ENCODE measurements at places on chromosomes 11 and 22. TPM values are rescaled to one million over a fixed set of nuclear protein-coding genes. Genes with fewer than 3 reads are reported as not detected.

GRCh38 chr11:74208507-74208906 is 37.4 kb downstream of the PPME1 start:
- H3K36me3 ChIP-seq: peaks cover 8% of the 10 kb centered on the region
- H3K27ac ChIP-seq: no peak overlapping the region
- no peak for DNase-seq

- peaks cover 32% of the 10 kb centered on the region for H3K4me1 ChIP-seq
- DNase-seq: no peak
- peaks cover 5% of the 10 kb centered on the region for H3K27me3 ChIP-seq
- H3K4me3 ChIP-seq: no peak overlapping the region
Measured at GRCh38 chr11:93525601-93526345, 17.4 kb downstream of the SMCO4 start.

OR52A1 gene
- total RNA-seq: not detected

GRCh38 chr11:61090982-61091372 is 11.3 kb upstream of the CD5 start:
- no peak overlapping the region for H3K27ac ChIP-seq
- no peak for DNase-seq
- H3K27me3 ChIP-seq: peaks cover 2% of the 10 kb centered on the region
- peaks cover 5% of the 10 kb centered on the region for H3K4me1 ChIP-seq

- no peak overlapping the region for H3K4me3 ChIP-seq
- H3K36me3 ChIP-seq: no peaks in the 10 kb centered on the region
- peaks cover 2% of the 10 kb centered on the region for H3K27me3 ChIP-seq
- peak overlapping the region; percentile 55 for H3K27ac ChIP-seq
Measured at GRCh38 chr22:32469799-32470212, 4.8 kb upstream of the FBXO7 start.

LTO1 gene
- 38.1 TPM for total RNA-seq

DNA sequence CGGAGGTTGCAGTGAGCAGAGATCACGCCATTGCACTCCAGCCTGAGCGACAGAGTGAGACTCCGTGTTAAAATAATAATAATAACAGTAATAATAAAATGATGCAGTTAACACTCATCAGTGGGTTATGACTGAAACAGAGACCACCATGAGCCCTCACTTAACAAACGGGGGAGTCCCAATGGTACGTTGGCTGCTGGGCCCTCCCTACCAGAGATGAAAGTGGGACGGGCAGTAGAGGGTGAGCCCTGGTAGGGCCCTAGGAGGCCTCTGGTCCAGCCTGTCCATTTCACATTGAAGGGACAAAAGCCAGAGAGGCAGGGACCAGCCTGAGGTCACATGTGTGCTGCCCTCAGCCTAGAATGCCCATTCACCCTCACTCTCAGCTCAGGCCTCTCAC is 13.7 kb upstream of the KIAA0930 start:
- H3K36me3 ChIP-seq: peaks cover 5% of the 10 kb centered on the region
- no peak overlapping the region for H3K4me3 ChIP-seq

DNA sequence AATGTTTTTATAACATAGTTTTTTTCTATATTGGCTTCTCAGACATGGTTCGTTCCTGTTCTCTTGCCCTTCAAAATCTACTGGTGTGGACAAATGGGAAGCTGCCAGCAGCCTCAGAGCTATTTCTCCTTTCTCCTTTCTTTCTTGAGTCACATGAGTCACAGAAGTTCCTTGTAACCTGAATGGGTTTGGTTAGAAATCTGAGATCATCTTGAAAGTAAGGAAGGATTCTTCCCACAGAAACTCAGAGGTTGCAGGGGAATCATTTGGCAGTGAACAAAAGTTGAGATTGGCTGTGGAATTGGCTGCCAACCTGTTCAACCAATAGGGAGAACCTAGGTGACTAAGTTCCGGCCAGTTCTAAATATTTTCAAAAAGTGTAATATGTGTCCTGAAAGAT is 12.5 kb downstream of the PLET1 start:
- no peak for DNase-seq
- H3K27me3 ChIP-seq: no peaks in the 10 kb centered on the region
- no peaks in the 10 kb centered on the region for H3K4me1 ChIP-seq
- H3K27ac ChIP-seq: no peak overlapping the region

GRCh38 chr22:40178417-40179409 is 988 bp downstream of the TNRC6B start:
- peaks cover 2% of the 10 kb centered on the region for H3K27me3 ChIP-seq
- peak overlapping the region; percentile 99 for H3K27ac ChIP-seq
- H3K4me1 ChIP-seq: peaks cover 29% of the 10 kb centered on the region
- peak; percentile 36 for DNase-seq
- H3K4me3 ChIP-seq: peak overlapping the region; percentile 94

GRCh38 chr22:41565403-41566054 is 4.7 kb downstream of the CSDC2 start:
- no peak overlapping the region for H3K27ac ChIP-seq
- H3K27me3 ChIP-seq: peaks cover 5% of the 10 kb centered on the region
- peaks cover 20% of the 10 kb centered on the region for H3K4me1 ChIP-seq
- no peak overlapping the region for H3K4me3 ChIP-seq

GRCh38 chr11:78533399-78533798 is 41.3 kb downstream of the NARS2 start:
- no peaks in the 10 kb centered on the region for H3K36me3 ChIP-seq
- no peaks in the 10 kb centered on the region for H3K27me3 ChIP-seq
- H3K27ac ChIP-seq: no peak overlapping the region
- H3K4me3 ChIP-seq: no peak overlapping the region
- H3K4me1 ChIP-seq: no peaks in the 10 kb centered on the region

GRCh38 chr22:20015971-20016733 is 471 bp downstream of the ARVCF start:
- no peaks in the 10 kb centered on the region for H3K36me3 ChIP-seq
- no peak overlapping the region for H3K4me3 ChIP-seq
- H3K27ac ChIP-seq: no peak overlapping the region
- peak; percentile 44 for DNase-seq
- H3K27me3 ChIP-seq: peaks cover 8% of the 10 kb centered on the region

DNA sequence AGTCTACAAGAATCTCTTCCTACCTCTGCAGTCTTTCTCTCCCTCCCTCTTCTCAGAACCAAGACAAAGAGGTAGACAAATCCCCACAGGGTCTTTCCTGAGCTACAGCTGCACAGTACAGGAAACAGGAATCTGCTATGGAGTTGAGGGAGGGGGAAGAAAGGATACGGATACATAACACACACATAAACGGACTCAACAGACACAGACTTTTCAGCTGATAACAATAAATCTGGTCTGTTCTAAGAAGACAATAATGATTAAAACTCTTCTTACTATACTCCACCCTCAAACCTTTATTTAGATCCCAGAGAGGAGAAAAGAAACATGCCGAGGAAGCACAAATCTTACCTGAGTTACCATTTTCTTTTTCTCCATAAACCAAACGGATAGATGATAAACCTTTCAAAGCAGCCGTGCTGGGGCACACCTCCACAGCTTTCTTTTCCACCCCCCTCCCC is 122.2 kb downstream of the APOL5 start:
- H3K4me1 ChIP-seq: peaks cover 10% of the 10 kb centered on the region
- H3K36me3 ChIP-seq: no peaks in the 10 kb centered on the region
- peak overlapping the region; percentile 99 for H3K4me3 ChIP-seq
- peak overlapping the region; percentile 99 for H3K27ac ChIP-seq

YAP1 gene
- total RNA-seq: 1.3 TPM

GRCh38 chr11:2472428-2473186 is 27.8 kb downstream of the KCNQ1 start:
- no peak for DNase-seq
- no peaks in the 10 kb centered on the region for H3K4me1 ChIP-seq
- H3K36me3 ChIP-seq: peaks cover 6% of the 10 kb centered on the region
- H3K27me3 ChIP-seq: peaks cover 10% of the 10 kb centered on the region
- H3K4me3 ChIP-seq: no peak overlapping the region

GUCY1A2 gene
- total RNA-seq: 20.3 TPM

POTEH gene
- not detected for total RNA-seq

DNA sequence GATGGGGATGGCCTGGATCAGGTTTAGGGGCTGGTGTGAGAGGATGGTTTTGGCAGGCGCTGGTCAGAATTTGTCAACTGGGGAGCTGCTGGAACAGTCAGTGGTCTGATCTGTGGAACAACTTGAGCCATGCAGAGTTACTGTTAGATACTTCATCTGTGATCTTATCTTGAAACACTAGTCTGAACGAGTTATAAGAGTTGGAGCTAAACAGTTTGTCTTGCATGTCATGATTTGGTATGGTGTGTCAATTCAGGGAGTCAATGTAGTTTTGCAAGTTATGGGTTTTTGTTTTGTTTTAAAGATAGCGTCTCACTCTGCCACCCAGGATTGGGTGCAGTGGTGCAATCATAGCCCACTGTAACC is 54.1 kb downstream of the ST3GAL4 start:
- no peak overlapping the region for H3K27ac ChIP-seq
- H3K27me3 ChIP-seq: peaks cover 7% of the 10 kb centered on the region
- no peak overlapping the region for H3K4me3 ChIP-seq
- peaks cover 11% of the 10 kb centered on the region for H3K4me1 ChIP-seq
- no peak for DNase-seq
- no peaks in the 10 kb centered on the region for H3K36me3 ChIP-seq

DNA sequence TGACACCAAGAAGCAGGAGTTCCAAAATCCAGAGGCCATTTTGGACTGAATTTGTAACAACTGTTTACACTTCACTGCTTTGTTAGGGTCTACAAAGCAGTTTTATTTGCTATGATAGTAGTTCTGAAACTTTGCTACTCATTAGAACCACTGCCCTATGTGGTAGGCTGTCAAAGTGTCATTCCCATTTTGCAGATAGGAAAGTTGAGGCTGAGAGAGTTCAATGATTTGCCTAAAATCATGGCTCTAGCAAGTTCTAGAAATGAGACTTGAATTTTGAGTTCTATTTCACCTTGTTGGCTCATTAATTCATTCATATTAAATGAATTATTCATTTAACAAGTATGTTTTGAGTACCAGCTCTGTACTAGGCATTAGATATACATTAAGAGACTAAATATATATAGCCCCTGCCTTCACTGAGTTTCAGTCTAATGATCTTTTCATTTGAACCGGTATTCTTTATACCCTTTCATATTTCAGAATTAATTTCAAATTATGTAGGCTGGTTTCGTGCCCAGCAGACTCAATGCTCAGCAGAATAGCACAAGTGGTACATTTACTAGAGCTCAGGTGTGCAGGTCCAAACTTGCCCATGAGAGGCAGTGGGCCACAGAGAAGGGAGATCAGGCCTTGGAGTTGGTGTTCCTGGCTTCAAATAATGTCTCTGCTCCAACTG is 93.5 kb downstream of the ME3 start:
- no peaks in the 10 kb centered on the region for H3K4me1 ChIP-seq
- no peak overlapping the region for H3K4me3 ChIP-seq
- H3K36me3 ChIP-seq: no peaks in the 10 kb centered on the region
- H3K27ac ChIP-seq: no peak overlapping the region

- peaks cover 27% of the 10 kb centered on the region for H3K4me1 ChIP-seq
- H3K27me3 ChIP-seq: peaks cover 11% of the 10 kb centered on the region
- DNase-seq: no peak
- no peak overlapping the region for H3K4me3 ChIP-seq
Measured at GRCh38 chr22:42434748-42435425, 2.7 kb upstream of the NFAM1 start.

EPS8L2 gene
- 12.7 TPM for total RNA-seq

GRCh38 chr22:26674211-26675190 is 17.1 kb downstream of the MIAT start:
- H3K4me1 ChIP-seq: peaks cover 53% of the 10 kb centered on the region
- H3K4me3 ChIP-seq: peak overlapping the region; percentile 23
- no peaks in the 10 kb centered on the region for H3K36me3 ChIP-seq
- peak overlapping the region; percentile 48 for H3K27ac ChIP-seq
- DNase-seq: no peak

- H3K36me3 ChIP-seq: no peaks in the 10 kb centered on the region
- H3K4me3 ChIP-seq: no peak overlapping the region
- DNase-seq: no peak
Measured at GRCh38 chr11:21582791-21583190, 610.1 kb upstream of the ANO5 start.

DNA sequence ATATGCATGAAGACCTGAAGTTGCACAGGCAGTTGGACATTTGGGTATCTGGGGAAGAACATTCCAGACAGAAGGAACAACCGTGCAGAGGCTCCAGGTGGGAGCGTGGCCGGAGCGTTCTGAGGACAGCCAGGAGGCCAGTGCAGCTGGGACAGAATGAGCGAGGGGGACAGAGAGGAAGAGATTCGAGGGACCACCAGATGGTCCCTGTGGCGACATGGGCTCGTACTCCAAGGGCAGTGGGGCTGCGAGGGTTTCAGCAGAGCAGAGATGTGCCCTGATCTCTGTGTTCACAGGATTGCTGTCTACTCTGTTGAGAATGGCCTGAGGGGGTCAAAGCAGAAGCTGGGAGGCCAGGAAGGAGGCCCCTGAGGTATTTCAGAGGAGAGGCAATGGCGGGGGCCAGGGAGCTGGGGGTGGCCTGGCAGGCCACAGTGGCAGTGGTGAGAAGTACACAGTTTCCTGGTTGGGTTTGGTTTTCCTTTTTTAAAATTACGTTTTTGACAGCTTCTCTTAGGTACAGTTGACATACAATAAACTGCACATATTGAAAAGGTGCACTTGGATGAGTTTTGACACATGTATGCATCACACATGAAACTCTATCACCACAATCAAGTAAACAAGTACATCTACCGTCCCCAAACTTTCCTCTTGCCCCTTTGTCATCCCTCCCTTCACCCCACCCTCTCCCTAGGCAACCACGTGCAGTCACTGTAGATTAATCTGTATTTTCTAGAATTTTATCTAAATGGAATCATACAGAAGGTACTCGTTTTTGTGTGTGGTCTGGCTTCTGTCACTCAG is 24.8 kb upstream of the SOX10 start:
- no peak overlapping the region for H3K4me3 ChIP-seq
- peaks cover 9% of the 10 kb centered on the region for H3K4me1 ChIP-seq
- H3K36me3 ChIP-seq: no peaks in the 10 kb centered on the region

GRCh38 chr11:102809971-102810370 is 12.0 kb upstream of the MMP1 start:
- H3K36me3 ChIP-seq: no peaks in the 10 kb centered on the region
- H3K4me1 ChIP-seq: no peaks in the 10 kb centered on the region
- no peak overlapping the region for H3K4me3 ChIP-seq
- no peak overlapping the region for H3K27ac ChIP-seq
- H3K27me3 ChIP-seq: no peaks in the 10 kb centered on the region

SAMM50 gene
- total RNA-seq: 48.0 TPM

GAL gene
- total RNA-seq: 37.6 TPM

GRCh38 chr11:70252844-70253243 is 17.6 kb upstream of the PPFIA1 start:
- no peak for DNase-seq
- H3K4me1 ChIP-seq: peaks cover 10% of the 10 kb centered on the region
- H3K27ac ChIP-seq: no peak overlapping the region
- peaks cover 1% of the 10 kb centered on the region for H3K27me3 ChIP-seq
- no peak overlapping the region for H3K4me3 ChIP-seq

GRCh38 chr11:94449029-94449428 is 44.6 kb downstream of the MRE11 start:
- H3K36me3 ChIP-seq: no peaks in the 10 kb centered on the region
- peaks cover 3% of the 10 kb centered on the region for H3K27me3 ChIP-seq
- H3K4me1 ChIP-seq: peaks cover 11% of the 10 kb centered on the region
- H3K4me3 ChIP-seq: no peak overlapping the region
- H3K27ac ChIP-seq: peak overlapping the region; percentile 69

DNA sequence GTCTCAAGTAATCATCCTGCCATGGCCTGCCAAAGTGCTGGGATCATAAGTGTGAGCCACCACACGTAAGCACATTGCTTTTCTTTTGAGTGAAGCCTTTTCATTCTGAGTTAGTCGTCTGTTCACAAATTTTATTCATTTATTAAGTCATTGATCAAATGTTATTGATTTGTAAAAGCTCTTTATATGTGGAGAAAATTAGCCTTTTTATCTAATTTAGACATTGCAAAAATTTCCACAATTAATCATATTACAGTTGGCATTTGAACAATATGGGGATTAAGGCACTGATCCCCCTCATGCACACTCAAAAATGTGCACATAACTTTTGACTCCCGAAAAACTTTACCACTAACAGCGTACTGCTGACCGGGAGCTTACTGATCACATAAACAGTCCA is 7.5 kb upstream of the EMID1 start:
- no peak for DNase-seq
- H3K36me3 ChIP-seq: no peaks in the 10 kb centered on the region
- peaks cover 6% of the 10 kb centered on the region for H3K27me3 ChIP-seq
- no peak overlapping the region for H3K4me3 ChIP-seq
- peaks cover 1% of the 10 kb centered on the region for H3K4me1 ChIP-seq
- no peak overlapping the region for H3K27ac ChIP-seq

Data from glutamatergic neuron (in vitro differentiated cells).